ENCODE measurements at places on chromosomes 7 and 10.

- DNase-seq, result no peak
Measured at GRCh38 chr7:44201813-44202212, 1.0 kb downstream of the YKT6 start.

DNA sequence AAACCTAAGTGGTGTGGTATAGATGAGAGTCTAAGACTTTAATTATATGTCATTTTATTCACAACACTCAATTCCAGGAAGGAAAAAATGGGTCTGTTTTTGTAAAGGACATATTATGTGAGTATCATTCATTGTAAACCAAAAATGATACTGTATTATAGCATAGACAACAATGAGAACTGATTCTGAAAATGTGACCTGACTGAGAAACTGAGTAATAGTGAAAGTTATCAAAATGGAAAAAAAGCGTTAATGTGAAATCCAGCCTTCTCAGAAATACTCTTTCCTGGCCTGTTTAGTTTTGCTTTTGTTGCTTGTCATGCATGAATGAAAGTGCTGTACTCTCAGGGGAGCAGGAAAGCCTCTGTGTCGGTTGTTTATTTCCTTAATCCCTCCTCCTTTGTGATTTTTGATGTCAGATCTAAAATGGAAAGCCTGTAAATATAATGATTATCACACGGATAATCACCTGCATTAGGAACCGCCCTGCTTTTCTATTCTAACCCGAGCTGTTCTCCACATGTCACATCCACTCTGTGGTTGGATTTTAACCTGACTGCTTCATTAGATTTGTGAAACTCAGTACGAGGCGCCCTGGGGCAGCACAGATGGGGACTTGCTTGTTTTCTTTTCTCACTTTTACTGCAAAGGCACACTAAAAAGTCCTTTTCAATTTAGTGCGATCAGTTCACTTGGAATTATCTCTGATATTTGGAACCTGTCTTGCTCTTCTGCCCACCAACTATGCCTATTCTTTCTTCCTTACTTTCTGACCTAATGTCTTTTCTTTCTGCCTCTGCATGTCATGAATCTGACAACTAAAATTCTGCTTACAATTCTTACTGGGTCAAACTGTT, 240.9 kb upstream of the KAT6B start:
- DNase-seq, result no peak

- DNase-seq, result no peak
Measured at GRCh38 chr7:7895754-7896153, 72.8 kb upstream of the GLCCI1 start.

DNA sequence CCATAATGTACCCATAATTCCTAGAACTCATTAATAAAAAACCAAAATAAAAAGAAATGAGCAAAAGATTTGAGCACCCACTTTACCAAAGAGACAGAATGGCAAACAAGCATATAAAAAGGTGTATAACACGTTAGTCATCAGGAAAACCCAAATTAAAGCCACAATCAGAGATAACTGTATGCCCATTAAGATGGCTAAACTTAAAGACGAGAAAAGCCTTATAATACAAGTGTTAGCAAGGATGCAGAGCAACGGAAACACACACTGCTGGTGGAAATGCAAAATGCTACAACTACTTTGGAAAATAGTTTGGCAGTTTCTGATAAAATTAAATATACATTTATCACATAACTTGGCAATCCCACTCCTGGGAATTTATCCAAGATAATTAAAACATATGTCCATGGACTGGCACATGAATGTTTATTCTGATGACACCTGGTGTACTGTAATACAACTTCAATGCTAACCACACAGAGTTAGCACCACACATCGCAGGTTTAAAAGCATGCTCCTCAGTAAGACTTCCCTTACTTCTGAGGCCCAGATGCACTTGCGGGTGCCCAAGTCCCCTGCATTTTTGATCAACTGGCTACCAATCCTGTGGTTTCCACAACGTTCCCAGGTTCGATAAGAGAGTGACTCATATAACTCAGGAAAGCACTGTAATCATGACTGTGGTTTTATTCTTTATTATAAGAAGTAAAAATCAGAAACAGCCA, 158.6 kb downstream of the SNX13 start:
- DNase-seq, result no peak

DNA sequence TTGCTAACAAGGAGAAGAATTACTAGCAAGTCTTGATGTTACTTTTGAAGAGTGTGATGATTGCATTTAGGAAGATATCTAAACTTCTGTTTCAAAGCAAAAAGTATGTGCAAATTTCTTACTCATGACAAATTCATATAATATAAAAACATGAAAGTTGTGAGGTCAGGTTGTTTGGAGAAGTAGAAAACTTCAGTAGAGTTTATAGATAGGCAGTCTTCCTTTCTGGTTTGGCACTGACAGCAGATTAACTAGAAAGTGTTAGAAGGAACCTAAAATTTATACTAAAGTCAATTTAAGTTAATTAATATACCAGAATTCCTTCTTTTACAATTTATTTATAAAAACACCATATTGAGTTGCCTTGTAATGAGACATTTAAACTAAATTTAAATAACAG, 16.9 kb downstream of the PTEN start:
- no peak for DNase-seq

DNA sequence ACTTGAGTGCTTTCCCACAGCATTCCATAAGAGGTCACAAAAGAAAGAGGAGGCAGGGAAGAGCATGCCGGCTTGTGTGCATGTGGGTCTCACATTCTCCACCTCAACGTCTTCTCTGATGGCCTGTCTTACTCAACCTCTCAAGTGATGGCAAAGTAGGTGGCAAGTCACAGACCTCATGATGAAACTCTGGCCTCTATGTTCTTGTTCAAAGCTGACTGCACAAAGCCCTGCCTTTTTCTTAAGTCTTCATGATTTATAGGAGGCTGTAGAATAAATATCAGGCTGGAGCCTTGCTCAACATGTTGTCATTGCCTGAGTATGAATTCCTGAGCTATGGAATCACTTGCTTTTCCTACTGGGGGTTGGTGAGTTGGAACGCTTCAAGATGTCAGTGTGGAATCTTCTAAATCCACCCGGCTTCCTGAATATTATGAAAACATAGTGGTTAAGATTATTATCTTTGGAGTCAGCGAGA, 213.6 kb upstream of the INHBA start:
- no peak for DNase-seq

DNA sequence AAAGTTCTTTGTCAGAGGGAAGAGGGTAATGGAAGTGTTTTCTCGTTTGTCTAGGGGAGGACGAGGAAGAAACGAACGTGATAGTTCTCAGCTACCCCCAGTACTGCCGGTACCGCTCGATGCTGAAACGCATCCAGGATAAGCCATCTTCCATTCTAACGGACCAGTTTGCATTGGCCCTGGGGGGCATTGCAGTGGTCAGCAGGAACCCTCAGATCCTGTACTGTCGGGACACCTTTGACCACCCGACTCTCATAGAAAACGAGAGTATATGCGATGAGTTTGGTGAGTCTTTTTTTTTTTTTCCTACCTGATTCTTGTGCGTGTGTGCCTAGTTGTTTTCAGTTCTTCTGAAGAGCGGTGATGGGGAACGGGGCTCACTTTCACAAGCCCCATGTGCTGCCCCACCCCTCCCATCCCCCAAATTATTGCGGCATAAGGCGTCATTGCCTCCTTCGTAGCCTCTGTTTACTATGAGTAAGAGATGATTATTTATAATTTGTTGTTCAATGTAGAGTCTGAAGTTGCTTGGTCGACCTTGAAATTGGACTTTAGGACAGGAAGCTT, 98.6 kb downstream of the ARID5B start:
- no peak for DNase-seq

GRCh38 chr10:129971381-129972144, 7.5 kb upstream of the EBF3 start:
- no peak for DNase-seq
